ENCODE measurements at places on chromosomes 5 and 9.

DNA sequence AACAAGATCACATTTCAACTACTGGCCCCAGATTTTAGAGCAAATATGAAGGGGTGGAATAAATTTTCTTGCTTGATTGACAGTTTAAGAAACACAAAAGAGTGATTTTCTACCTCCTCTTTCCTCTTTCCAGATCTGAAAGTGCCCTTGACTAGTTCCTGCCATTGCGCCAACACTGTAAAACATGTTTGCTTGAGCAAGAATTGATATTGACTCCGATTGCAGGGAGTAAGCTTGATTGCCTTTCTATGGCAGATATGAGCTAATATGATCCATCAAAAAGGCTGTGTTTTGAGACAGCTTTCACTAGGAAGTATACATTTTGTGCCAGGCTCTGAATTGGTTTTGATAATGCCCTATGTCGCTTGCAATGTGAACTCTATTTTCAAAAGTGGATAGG, 508.8 kb downstream of the SEMA5A start:
- no peak for DNase-seq

DNA sequence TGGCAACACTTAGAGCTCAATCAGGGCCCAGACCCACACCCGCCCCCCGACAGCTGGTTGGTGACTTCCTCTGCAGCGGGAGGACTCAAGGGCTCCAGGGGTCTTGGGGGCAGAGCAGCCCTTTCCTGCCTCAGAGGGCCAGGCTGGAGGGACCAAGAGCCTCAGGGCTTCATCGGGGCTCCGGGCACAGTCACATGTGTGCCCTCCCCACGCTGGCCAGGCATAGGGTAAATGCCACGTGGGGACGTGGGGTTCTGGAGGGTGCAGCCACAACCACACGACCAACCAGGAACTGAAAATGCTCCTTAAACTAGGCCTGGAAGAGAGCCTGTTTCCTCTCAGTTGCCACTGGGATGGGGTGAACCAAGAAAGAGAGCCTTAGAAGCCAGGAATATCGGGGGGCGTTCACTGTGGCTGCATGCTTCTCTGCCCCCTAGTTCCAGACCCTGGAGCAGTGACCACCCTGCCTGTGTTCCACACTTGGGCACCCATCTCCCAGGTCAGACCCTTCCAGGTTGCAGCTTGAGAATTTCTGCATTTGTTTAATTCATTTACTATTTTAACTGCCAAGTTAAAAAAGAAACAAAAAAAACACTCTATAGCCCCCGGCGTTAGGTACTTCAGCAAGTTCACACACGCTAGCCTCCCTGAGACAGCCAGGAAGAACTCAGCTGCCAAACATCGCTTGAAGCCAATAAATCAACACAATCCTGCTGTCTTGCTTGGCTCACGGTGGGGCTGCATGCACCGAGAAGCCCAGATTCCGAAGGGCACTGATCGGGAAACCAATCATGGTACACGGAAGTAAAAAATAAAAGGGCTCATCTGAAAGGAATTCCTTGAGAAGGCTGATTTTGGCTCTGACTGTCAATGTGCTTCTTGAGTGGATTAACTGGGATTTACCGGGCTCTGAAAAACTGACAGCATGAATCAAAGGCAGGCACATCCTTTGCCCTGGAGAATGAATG, 56.1 kb upstream of the PHYKPL start:
- DNase-seq: peak; percentile 9

- no peak for DNase-seq
Observed at GRCh38 chr9:93194221-93194625, 10.3 kb downstream of the WNK2 start.

DNA sequence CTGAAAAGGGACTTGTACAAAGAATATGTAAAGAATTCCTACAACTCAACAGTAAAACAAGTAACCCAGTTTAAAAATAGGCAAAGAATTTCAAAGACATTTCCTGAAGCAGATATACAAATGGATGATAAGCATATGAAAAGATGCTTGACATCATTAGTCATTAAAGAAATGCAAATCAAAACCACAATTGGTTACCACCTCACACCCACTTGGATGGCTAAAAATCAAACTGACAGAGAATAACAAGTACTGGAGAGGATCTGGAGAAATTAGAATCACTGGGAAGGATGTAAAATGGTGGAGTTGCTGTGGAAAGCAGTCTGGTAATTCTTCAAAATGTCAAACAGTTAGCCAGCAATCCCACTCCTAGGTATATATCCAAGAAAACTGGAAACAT, 12.5 kb upstream of the FOXE1 start:
- no peak for DNase-seq

DNA sequence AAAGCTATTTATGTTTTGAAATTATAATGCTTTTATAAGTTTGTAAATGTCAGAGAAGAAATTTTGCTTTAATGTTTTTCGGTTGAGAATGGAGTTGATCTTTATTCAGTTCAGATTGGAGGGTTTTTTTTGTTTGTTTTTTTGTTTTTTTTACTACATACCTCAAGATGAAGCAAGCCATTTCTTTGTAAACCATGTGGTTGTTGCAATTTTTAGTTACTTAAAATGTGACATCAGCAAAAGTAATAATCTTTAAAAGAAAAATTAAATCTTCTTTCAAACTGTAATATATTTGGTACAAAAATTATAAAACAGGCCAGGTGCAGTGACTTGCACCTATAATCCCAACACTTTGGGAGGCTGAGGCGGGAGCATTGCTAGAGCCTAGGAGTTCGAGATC, 102.6 kb downstream of the CDC42SE2 start:
- DNase-seq: no peak

DNA sequence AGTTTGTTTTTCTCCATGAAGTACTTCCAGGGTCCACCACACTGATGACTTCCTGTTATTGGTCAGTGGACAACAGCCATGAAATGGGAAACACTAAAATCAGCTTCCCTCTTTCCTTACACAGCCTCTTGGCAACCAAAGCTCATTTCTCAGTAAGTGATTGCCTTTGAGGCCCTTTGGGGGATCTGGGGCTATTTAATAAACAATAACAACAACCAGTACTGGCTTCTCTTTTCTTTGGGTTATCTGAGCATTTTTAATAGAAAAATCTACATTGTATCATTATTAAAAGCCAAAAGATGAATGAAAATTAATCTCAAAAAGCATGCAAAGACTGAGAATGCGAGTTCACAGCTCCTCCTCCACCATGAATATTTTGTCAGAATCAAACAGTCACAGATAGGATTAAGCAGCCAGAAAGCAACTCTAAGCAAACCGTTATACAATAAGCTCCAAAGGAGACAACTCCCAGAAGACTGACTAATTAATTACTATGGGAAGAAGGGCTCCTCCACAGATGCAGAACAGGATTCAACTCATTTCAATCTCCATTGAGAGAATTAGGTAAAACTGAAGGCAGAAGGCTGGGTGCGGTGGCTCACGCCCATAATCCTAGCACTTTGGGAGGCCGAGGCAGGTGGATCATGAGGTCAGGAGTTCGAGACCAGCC, 68.3 kb downstream of the SERINC5 start:
- peak; percentile 18 for DNase-seq

GRCh38 chr5:37860206-37860605, 20.4 kb upstream of the GDNF start:
- DNase-seq: no peak
